ENCODE measurements at places on chromosomes 6 and 20.

- no peak for DNase-seq
Observed at GRCh38 chr6:110036408-110037302, 58.5 kb downstream of the GPR6 start.

DNA sequence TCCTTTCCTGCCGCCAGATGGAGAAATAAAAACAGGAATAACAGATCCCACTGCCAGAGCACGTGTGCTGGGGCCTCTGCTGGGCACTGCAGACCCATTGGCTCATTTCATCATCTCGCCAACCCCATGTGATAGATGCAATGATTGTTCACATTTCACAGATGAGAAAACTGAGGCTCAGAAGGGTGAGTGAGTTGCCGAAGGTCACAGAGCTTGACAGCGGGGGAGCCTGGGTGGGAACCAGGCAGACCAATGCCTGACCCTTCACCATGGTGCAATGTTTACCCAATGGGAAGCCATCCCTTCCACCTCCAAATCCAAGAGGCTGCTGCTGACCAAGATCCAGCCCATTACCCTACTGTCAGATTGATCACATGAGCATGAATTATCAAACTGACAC, 105.1 kb downstream of the JPH2 start:
- no peak for DNase-seq

DNA sequence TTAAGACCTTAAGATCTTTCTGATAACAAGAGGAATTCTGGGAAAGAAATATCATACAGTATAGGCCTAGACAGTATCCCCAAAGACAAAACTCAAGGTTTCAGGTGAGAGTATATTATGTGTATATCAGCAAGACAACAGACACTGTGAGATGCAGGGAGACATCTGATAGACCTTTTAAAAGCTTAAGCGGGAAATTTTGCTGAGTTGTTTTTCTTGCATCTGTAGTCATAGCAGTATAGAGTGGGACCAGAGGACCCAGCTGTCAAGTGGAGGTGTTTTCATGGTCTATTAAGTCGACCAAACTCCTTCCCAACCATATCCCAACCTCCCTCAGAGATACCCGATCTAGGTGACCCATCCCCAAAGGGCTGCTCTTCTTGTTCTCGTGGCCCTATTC, 98.1 kb upstream of the THEMIS start:
- DNase-seq: no peak

- DNase-seq: peak; percentile 2
Observed at GRCh38 chr6:71979911-71980310, 93.6 kb downstream of the RIMS1 start.

GRCh38 chr20:49039854-49040253, 6.3 kb upstream of the CSE1L start:
- no peak for DNase-seq

- no peak for DNase-seq
Observed at GRCh38 chr20:62155428-62156253, 12.1 kb downstream of the SS18L1 start.

DNA sequence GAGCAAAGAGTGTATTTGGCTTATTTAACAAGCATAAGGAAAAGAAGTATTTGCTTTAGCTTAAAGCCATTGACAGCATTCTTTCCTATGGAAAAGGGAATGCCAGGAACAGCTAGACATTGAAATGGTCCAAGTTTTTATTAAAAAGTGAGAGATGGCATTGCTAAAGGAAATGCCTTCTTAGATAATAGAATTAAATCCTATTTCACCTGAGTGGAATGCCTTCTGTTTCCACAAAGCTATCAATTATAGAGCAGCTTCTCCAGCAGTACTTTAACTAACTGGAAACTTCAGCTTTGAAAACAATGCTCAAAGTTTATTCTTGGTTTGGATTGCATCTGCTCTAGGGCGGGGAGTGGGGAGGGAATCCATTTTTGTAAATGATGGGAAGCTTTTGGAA, 85.1 kb upstream of the CNKSR3 start:
- DNase-seq: no peak

- peak; percentile 94 for DNase-seq
Observed at GRCh38 chr6:64683682-64684081, 1023.3 kb downstream of the EYS start.

DNA sequence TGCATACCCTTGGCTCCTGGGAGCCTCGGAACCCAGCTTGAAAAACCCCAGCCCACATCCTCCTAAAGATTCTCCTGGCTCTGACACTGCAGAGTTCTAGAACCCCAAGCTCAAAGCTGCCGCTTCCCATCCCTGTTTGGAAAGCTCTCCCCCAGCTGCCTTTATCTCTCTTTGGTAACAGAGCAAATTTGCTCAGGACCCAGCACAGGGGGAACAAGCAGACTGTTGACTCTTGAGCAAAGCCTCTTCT, 38.9 kb downstream of the HNF4A start:
- DNase-seq: no peak

- DNase-seq: no peak
Observed at GRCh38 chr20:37316116-37316774, 26.8 kb downstream of the MANBAL start.

- no peak for DNase-seq
Observed at GRCh38 chr6:57307850-57308249, 9.6 kb upstream of the PRIM2 start.

Data from cardiac fibroblast (primary cell).